ENCODE measurements at places on chromosomes 6 and 20.

- DNase-seq: no peak
Measured at GRCh38 chr6:54768494-54768893, 78.1 kb upstream of the FAM83B start.

DNA sequence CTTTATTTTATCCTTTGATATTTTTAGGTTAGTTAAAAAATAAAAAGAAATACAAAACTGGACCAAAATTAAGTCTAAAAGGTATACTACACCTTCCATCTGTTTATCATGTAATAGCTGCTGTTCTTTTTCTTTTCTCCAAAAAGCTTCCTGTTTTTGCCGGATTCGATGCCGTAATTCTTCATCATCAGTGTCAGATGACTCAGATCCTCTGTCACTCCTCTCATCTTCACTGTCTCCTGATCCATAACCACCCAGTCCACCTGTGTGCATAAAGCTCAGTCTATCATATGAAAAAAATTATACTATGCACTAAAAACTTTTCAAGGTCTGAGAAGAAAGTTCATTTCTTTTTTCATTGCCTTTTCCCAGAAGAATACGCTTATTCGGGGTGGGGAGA lies 8.5 kb upstream of the COQ3 start:
- DNase-seq: no peak

DNA sequence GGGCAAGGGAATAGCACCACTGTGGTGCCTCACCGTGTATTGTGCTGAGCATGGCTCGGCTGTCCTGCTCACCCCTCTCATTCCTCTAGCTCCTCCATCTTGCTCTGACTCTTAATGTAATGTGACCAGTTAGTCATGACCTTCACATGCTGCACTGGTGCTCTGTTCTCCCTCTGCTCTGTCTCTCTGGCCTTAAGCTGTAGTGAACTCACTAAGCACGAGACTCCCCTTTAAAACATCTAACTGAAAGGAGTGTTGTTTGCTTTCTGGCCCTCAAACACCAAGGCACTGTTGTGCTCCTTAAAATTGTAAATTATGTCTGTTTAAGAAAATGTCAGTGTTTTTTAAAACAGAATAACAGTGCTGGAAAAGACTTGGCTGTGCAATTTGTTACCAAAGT lies 140.4 kb downstream of the HDGFL1 start:
- DNase-seq: no peak

GRCh38 chr6:79469376-79470246 lies 67.6 kb downstream of the LCA5 start:
- no peak for DNase-seq

DNA sequence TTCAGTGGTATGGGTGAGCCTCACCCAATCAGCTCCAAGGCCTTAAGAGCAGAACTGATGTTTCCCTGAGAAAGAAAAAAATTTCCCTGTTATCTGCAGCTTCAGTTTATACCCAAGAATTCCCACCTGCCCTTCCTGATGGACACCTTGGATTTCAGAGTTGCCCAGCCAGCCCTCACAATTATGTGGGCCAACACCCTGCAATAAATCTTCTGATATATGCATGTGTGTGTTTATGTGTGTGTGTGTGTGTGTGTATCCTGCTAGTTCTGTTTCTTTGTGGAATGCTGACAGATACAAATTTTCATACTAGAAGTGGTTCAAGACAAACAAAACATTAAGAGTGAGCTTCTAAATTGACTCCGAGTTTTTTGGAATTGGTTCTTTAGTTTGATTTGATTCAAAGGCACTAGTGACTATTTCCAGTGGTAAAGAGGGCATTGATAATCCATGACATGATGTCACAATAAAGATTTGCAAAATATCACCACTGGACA lies 246.6 kb upstream of the BTBD3 start:
- DNase-seq: no peak

DNA sequence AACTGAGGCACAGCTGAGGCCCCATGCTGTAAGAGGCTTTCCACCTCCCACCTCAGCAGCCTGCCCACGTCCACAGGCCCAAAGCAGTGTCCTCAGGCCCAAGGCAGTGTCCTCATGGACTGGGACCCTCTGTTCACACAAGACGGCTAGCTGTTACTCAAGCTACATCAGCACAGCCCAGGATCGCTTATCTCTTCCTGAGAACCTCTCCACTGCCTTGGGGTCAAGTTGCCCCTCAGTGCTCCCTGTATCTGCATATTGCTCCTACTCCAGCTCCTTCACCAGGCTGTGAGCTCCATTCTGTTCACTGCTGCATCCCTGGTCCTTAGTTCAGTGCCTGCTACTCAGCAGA lies 208.8 kb upstream of the TAB2 start:
- DNase-seq: no peak

DNA sequence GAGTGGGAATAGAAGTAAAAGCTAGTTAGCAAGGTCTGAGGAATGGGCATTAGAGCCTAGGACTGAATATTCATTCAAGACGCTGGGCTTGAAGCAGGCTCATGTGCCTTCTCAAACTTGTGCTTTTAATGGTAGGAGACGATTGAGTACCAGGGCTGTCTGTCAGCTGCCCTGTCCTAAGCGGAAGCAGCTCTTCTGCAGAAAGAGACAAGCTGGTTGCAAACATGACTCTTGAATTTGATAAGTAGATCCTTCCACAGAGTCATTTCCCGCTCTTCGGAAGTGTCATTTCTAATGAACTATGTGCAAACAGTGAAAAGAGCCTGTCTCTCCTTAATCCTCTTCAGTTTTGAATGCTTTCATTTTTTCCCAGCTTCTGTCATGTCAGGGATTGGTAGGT lies 176.4 kb downstream of the TFAP2B start:
- DNase-seq: no peak

GRCh38 chr20:50286174-50286511 lies 95.5 kb downstream of the CEBPB start:
- DNase-seq: no peak

DNA sequence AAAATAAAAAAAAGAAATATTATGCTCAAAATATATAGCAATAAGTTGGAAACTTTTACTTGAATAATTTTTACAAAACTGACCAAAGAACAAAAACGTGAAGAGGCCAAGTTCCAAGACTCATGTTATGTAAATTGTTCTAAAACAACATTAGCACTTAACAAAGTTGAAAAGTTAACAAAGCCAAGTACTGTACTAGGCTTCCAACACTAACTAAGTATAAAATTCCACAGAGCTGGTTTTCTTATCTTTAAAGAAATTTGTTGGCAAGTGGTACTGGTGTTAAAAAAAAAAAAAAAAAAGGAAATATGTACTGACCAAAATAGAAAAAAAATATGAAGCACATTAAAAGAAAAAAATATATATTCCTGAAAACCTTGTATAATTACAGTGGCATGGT lies 127.8 kb downstream of the SLC16A10 start:
- no peak for DNase-seq

All from CD4-positive, alpha-beta T cell treated with Interleukin-15 for 4 hours (primary cell).